ENCODE measurements at places on chromosomes 1 and 21.

- DNase-seq: no peak
These were observed 59.2 kb downstream of the PBX1 start for GRCh38 chr1:164618202-164618564.

DNA sequence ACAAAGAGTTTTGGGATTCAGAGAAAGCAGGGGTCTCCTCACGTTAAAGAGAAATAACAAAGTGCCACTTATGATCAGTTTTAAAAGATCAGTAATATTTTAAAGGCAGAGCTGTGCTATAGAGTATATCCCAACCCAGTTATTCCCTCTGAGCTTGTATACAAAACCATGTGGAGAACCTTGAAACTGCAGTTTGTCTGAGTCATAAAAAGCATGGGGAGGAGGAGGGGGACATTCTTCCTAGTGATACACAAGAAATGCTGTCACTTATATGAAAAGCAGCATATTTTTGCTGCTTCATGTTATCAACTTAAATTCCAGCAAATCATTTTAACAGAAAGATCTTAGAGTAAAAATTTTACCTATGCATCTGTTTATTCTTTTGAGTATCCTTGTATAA, 244.5 kb downstream of the GPR52 start:
- DNase-seq: peak; percentile 38

DNA sequence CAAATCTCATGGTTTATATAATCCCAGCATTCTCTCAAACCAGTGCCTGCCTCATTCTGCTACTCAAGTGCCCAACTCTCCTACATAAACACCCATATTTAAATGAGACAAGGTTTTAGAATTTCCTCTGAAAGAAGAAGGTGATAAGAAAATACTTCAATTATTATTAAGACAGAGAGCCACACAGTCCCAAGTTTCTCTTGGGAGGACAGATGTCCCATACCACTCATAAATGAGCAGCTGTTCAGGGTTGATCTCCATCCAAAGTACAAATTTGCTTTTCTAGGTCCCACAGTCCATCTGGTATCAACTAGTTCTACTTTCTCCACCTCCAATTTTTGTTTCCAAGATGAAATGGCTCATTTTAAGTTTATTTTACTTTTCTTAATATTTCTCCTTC, 11.3 kb downstream of the DCAF8 start:
- DNase-seq: no peak

DNA sequence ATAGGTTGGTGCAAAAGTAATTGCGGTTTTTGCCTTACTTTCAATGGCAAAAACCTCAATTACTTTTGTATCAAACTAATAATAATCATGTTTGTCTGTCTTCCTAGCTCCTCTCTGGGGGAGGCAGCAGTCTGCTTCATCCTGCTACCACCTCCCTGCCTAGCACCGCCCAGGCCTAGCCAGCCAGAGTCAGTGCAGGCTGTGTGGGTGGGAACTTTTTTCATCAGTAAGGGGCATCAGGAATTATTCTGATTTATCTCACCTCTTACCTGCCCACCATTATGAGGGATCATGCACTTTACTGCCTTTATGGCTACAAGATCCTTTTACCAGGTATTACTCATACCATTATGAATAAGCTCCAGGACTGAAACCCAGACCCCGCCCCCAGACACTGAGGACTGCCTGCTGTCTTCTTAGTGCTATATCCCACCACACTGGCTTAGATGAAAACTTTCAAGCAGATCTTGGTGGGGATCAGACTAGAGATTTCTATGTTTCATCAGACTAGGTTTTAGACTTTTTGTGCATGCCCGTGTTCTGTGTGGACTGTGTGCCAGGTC, 116.4 kb downstream of the PBX1 start:
- DNase-seq: peak; percentile 18

DNA sequence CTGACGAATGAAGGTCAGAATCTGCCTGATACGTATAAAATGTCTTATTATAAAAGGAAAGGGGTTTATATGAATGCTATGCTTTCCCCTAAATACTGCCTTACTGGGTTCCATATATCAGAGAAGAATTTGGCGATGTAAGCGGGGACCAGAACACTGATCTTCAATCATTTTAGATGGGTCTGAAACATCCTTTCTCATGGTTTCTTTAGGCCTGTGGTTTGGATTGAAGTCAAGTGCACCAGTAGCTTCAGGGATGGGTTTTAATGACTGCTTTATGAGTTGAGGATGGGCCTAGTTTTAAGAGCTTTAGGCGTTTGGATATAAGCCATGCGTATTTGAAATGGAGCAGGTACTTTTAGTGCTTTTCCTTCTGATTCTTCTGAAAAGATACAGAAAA, 6.9 kb downstream of the FMN2 start:
- peak; percentile 71 for DNase-seq

DNA sequence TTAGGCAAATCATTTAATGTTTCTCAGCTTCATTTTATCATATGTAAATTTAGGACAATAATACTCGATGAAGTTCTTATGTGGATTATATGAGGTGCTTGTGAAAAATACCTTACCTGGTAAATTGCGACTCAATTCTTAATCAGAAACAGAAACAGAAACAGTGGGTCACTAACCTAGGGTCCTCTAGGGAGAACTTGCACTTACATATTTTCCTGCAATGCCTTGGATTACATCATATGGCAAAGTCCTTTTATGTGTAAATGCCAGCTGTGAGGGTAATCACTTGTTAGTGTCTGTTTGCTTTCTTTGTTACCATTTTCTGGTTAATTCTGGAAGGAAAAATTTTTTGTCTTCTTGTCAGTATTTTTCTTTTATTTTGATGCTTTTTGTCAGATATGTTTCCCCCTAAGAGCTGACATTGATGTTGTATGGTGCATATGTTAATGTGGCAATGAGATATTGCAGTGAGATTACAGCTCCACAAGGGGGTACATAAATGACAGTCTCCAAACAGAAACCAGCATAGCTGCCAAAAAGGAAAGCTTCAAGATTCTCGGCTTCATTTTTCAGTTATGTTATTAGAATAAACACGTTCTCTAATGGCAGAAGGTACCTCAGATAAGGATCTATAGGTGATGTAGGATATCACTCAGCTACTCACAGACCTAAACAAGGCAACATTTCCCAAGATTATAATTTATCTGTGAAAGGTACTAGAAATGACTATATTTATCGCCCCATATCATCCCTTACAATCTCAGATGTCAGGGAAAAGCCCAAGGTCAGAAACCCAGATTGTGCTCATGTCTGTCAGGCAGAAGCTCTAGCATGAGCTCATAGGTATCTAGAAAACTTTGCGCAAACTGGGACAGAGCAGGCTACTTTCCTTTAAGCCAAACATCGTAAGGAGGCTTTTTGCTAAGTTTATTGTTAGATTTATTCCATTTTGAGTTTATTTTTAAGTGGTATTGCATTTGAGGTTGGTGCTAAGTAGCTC, 119.9 kb downstream of the FASLG start:
- DNase-seq: no peak

- DNase-seq: no peak
These were observed 36.7 kb downstream of the ATP1A1 start for GRCh38 chr1:116409751-116410191.

DNA sequence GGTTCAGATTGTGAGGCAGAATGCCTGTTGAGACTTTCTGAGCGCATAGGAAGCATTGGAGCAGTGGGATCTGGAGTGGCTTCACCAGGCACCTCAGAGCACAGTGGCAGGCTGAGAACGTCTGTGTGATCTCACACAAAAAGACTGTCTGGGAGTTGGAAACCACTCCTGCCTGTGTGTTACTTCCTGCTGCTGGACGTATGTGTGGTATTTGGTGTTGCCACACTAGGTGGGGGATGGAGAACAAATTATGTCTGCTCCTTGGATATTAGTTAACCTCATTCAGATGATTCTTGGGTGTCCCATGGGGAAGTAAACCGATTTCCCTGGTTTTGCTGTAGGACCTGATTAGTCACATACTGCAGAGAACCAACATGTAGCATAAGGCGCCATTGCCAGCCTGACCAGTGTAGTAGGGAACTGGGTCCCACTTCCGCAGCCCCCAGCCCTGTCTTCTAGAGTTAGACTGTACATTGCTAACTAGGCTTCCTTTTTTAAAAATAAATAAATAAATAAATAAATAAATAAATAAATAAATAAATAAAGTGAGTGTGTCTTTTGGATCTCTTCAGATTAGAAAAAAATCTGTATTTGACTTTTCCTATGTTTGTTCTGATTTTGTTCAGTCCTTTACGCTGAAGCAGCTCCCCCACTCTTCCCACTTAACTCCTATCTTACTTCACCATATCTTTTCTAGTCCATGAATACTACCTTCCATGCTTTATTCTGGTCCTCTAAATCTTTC, 26.9 kb downstream of the UCK2 start:
- DNase-seq: peak; percentile 96

DNA sequence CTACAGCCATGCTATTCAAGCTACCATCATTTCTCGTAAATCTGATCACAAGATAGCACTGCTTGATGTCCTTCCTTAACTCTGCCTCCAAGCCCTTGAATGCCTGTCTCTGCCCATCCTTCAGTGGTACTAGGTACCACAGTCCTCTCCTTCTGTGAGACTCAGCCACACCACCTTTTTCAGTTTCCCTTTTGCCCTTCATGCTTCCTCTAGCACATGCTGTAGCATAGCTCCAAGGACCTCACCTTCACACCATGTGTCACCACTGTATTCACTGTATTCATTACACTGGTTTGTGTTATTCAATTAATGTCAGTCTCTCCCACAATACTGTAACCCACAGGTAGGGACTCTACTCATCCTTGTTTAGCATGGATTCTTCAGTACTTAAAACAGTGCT, 8.0 kb upstream of the TP53BP2 start:
- no peak for DNase-seq

Measured in EL (cell line).